ENCODE measurements at places on chromosomes 4 and X. TPM values are rescaled to one million over a fixed set of nuclear protein-coding genes. Genes with fewer than 3 reads are reported as not detected.
A peak's percentile ranks its signal among the peaks of the same experiment; 100 is the strongest.

- no peak overlapping the region for H3K27ac ChIP-seq
- no peaks in the 10 kb centered on the region for H3K4me1 ChIP-seq
- peaks cover 2% of the 10 kb centered on the region for H3K27me3 ChIP-seq
- H3K36me3 ChIP-seq, result no peaks in the 10 kb centered on the region
Observed at GRCh38 chrX:101370888-101371504, 15.0 kb downstream of the BTK start.

DNA sequence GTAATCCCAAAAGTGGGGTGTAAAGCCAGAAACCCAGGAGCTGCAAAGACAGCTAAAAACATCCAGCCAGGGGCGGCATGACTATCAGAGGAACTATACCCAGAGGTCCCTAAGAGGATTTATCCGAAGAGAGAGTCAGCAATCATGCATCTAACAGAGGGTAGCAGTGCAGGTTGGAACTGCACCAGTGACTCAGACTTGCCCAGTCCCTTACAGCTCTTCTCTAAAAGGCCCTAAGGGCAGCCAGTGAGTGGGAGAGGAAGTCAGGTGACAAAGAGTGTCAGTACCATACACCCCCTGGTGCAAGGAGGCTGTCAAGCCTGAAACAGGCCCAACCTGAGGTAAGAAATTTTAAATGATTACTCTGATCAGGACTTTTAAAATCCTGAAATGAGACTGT is 88.1 kb downstream of the CAMK2D start:
- peaks cover 32% of the 10 kb centered on the region for H3K4me1 ChIP-seq
- no peak overlapping the region for H3K4me3 ChIP-seq
- no peaks in the 10 kb centered on the region for H3K36me3 ChIP-seq
- H3K27ac ChIP-seq, result peak overlapping the region; percentile 53

The POF1B gene
- total RNA-seq, result 2.1 TPM

DNA sequence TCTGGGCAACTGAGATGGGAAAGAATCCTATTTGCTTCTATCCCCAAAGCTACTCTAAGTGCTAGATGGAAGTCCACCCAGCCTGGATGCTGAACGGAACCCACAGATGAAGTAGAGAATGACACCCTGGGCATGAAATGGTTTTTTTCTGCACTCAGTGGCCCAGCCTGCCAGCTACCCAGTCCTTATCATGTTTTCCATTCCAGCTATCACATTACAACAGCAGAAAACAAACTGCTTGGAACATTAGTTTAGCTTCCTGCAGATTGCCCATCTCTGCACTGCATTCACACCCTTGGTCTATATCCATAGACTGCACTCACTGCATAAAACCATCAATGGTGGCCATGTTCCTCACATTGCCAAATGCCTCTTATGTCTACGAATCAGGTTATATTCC is 79.1 kb downstream of the NYX start:
- no peaks in the 10 kb centered on the region for H3K36me3 ChIP-seq
- no peak for DNase-seq
- H3K27me3 ChIP-seq, result no peaks in the 10 kb centered on the region
- no peaks in the 10 kb centered on the region for H3K4me1 ChIP-seq

GRCh38 chr4:147157860-147158701 is 212.4 kb upstream of the TTC29 start:
- peaks cover 14% of the 10 kb centered on the region for H3K4me1 ChIP-seq
- H3K36me3 ChIP-seq, result no peaks in the 10 kb centered on the region
- peak overlapping the region; percentile 37 for H3K4me3 ChIP-seq
- peak; percentile 30 for DNase-seq

- H3K4me1 ChIP-seq, result no peaks in the 10 kb centered on the region
- DNase-seq, result no peak
- H3K4me3 ChIP-seq, result no peak overlapping the region
- H3K36me3 ChIP-seq, result no peaks in the 10 kb centered on the region
- H3K27me3 ChIP-seq, result no peaks in the 10 kb centered on the region
Observed at GRCh38 chrX:72107320-72107719, 24.4 kb downstream of the RTL5 start.

GRCh38 chrX:10989386-10989785 is 121.7 kb upstream of the HCCS start:
- DNase-seq, result peak; percentile 2
- no peaks in the 10 kb centered on the region for H3K4me1 ChIP-seq
- no peaks in the 10 kb centered on the region for H3K36me3 ChIP-seq
- H3K27ac ChIP-seq, result no peak overlapping the region
- no peaks in the 10 kb centered on the region for H3K27me3 ChIP-seq

The VEGFD gene
- total RNA-seq, result 1.8 TPM

DNA sequence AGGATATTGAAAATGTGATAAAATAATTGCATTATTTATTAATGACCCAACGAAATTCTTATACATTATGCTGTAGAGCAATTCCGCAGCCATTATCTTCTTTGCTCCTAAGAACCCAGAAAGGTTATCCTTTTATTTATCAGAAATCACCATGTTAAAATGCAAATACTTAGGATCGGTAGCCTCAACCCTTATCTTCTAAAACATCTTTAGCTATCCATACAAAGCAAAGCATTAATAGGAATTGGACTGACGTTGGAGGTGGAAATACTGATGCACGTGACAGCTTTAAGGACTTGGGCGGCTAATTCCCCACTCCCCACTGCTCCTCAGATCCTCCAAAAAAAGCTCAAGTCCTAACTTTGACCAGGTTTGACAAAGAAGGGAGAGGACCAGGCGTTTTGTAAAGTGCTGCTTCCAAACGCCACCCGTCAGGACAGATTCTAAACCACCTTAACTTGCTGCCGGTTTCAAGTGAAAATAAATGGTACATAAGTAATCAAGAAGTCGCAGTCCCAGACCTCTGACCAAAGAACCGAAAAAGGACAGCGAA is 539 bp upstream of the SPCS3 start:
- no peak for DNase-seq
- H3K4me3 ChIP-seq, result peak overlapping the region; percentile 64
- peak overlapping the region; percentile 77 for H3K27ac ChIP-seq

- peaks cover 13% of the 10 kb centered on the region for H3K4me1 ChIP-seq
- no peak for DNase-seq
- no peaks in the 10 kb centered on the region for H3K27me3 ChIP-seq
- peaks cover 3% of the 10 kb centered on the region for H3K36me3 ChIP-seq
Observed at GRCh38 chrX:15676886-15677285, 12.3 kb upstream of the CLTRN start.

The MID1 gene
- 11.9 TPM for total RNA-seq

DNA sequence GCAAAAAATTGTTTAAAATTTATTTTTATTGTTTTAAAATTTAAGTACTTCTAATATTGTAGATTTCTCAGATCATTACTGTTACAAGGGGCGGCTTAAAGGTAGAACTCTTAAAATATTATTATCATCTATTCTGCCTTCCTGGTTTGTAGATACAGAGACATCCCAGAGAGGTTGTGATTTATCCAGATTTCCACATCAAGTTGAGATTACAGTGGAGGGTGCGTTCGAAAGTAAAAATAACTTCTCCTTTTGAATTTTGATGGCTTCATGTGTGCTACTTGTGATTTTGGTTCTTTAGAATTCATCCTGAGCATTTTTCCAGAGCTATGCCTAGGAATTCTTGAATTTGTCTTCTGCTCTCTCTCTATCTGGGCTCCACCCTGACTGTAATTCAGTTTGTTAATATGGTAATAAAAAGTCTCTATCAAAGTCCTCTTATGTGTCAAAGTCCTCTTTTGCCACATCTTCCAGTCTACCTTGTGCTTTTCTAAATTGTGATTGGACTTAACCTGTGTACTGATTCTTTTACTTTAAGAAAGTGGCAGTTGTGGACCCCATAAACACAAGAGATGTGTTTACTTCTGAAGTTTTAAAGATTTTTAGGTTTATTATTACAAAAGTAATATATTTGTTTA is 37.2 kb downstream of the CLCN3 start:
- no peak overlapping the region for H3K27ac ChIP-seq
- DNase-seq, result no peak
- no peaks in the 10 kb centered on the region for H3K27me3 ChIP-seq
- H3K4me1 ChIP-seq, result no peaks in the 10 kb centered on the region
- no peak overlapping the region for H3K4me3 ChIP-seq
- no peaks in the 10 kb centered on the region for H3K36me3 ChIP-seq

- no peaks in the 10 kb centered on the region for H3K36me3 ChIP-seq
- H3K27ac ChIP-seq, result no peak overlapping the region
Observed at GRCh38 chr4:165361810-165362209, 17.0 kb upstream of the CPE start.

- H3K36me3 ChIP-seq, result no peaks in the 10 kb centered on the region
- DNase-seq, result no peak
- no peaks in the 10 kb centered on the region for H3K27me3 ChIP-seq
- H3K4me1 ChIP-seq, result no peaks in the 10 kb centered on the region
Observed at GRCh38 chrX:49701933-49702332, 6.1 kb upstream of the PAGE1 start.

DNA sequence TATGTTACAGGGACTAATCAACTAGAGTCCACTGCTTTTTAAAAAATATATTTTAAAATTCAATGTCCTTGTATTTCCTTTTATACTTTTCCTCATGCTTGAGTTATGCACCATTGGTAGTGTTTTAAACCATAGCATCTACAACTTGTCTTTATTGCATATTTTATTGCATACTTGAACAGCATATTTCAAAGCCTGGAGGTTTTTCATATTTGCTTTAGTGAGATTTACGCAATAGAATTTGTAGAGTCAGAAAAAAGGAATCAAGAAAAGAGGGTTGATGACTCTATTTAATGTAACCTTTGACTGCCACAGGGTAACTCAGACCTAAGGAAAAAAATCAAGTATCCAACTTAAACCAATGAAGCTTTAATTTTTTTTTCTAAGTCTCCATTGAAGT is 1165.7 kb upstream of the IGFBP7 start:
- no peaks in the 10 kb centered on the region for H3K27me3 ChIP-seq
- DNase-seq, result no peak
- H3K36me3 ChIP-seq, result no peaks in the 10 kb centered on the region
- no peak overlapping the region for H3K27ac ChIP-seq
- no peak overlapping the region for H3K4me3 ChIP-seq

DNA sequence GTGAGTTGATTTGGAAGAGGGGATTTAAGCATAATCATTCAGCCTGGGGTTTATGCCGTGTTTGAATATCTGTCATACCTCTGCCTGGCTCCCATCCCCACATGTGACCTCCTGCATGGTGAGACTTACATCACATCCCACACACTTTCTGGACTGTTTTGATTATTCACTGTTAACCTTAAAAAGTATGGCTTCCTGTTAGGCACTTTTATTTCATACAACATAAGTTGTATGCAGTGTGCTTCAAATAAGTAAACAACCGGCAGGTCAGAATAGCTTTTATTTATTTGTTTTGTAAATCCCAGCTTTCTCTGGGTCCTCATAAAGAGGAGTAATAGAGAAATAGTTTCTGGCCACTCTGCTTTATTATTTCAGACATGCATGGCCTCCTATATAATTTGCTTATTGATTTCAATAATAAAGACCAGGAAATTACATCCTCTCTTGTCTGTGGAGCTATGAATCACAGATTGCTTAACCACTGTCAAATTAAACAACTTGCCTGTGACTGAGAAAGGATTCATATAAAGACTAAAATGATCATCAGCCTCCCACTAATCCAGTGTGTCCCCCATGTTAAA is 376.8 kb upstream of the ZFP42 start:
- no peaks in the 10 kb centered on the region for H3K4me1 ChIP-seq
- H3K27me3 ChIP-seq, result no peaks in the 10 kb centered on the region
- no peak overlapping the region for H3K27ac ChIP-seq
- H3K36me3 ChIP-seq, result no peaks in the 10 kb centered on the region
- H3K4me3 ChIP-seq, result no peak overlapping the region
